Amniotic stem cell (primary cell): ENCODE measurements at places on chromosomes 3 and 15.

- DNase-seq = no peak
Observed at GRCh38 chr3:178341636-178342035, 194.6 kb upstream of the KCNMB2 start.

GRCh38 chr3:126197854-126198584 is 17.6 kb upstream of the ALDH1L1 start:
- no peak for DNase-seq

- DNase-seq = no peak
Observed at GRCh38 chr15:81043935-81044575, 43.3 kb downstream of the TLNRD1 start.

DNA sequence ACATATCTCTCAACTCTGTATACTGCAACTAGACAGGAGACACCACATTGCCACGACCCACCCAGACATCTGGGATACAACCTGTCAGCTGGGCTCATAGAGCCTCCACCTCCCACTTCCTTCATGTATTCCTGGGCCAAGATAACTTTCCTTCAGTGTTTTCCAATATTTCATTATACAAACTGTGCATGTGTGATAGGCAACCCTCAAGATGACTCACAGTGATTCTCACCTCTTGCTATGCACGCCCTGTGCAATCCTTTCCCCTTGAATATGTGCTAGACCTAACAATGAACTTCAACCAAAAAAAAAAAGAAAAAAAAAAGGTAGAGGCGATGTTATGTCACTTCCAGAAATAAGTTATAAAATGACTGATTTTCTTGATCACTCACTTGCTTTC is 138.0 kb upstream of the ALCAM start:
- DNase-seq = no peak
